Fibroblast of lung (primary cell): ENCODE measurements at places on chromosomes 4 and X. TPM values are rescaled to one million over a fixed set of nuclear protein-coding genes. Genes with fewer than 3 reads are reported as not detected.

TRPC3 gene
- polyA plus RNA-seq = 0.52 and 2.3 TPM in 2 replicates

KLHL4 gene
- polyA plus RNA-seq = 0.26 and 1.5 TPM in 2 replicates

NAP1L2 gene
- 0.87 and 0.93 TPM in 2 replicates for polyA plus RNA-seq

IGSF1 gene
- polyA plus RNA-seq = 0.03 TPM in 1 of 2 replicates, not detected in the other

HTR2C gene
- polyA plus RNA-seq = not detected in 2 replicates

GAB3 gene
- polyA plus RNA-seq = 2.8 and 2.9 TPM in 2 replicates

HTN1 gene
- polyA plus RNA-seq = not detected in 2 replicates

SYTL5 gene
- polyA plus RNA-seq = 0.27 and 0.54 TPM in 2 replicates

MAGEC3 gene
- not detected in 2 replicates for polyA plus RNA-seq

MAGEE1 gene
- polyA plus RNA-seq = 0.38 and 0.52 TPM in 2 replicates

ASB9 gene
- polyA plus RNA-seq = 0.08 TPM in 1 of 2 replicates, not detected in the other

OTUD5 gene
- polyA plus RNA-seq = 41.4 and 46.6 TPM in 2 replicates

CC2D2A gene
- polyA plus RNA-seq = 36.0 and 41.6 TPM in 2 replicates

ZNF718 gene
- polyA plus RNA-seq = 1.5 and 3.1 TPM in 2 replicates

ZNF280C gene
- polyA plus RNA-seq = 7.6 and 8.7 TPM in 2 replicates

FATE1 gene
- polyA plus RNA-seq = not detected in 2 replicates

SGCB gene
- polyA plus RNA-seq = 55.3 and 72.2 TPM in 2 replicates

EGF gene
- 0.07 and 0.59 TPM in 2 replicates for polyA plus RNA-seq

MAGEA10 gene
- not detected in 2 replicates for polyA plus RNA-seq

FAM184B gene
- not detected in 2 replicates for polyA plus RNA-seq

ABHD18 gene
- 3.0 and 4.2 TPM in 2 replicates for polyA plus RNA-seq

MAP3K15 gene
- polyA plus RNA-seq = 0.07 and 0.14 TPM in 2 replicates

GLRB gene
- polyA plus RNA-seq = 10.3 and 10.4 TPM in 2 replicates

MTMR8 gene
- polyA plus RNA-seq = 0.07 and 0.34 TPM in 2 replicates

XAGE1A gene
- polyA plus RNA-seq = not detected in 2 replicates

RAP1GDS1 gene
- 65.0 and 68.3 TPM in 2 replicates for polyA plus RNA-seq

AVPR2 gene
- not detected in 2 replicates for polyA plus RNA-seq

SLITRK4 gene
- 0.01 TPM in 2 replicates for polyA plus RNA-seq

MAGEA8 gene
- polyA plus RNA-seq = not detected in 2 replicates

ZFP92 gene
- polyA plus RNA-seq = 0.06 and 0.09 TPM in 2 replicates

DLG3 gene
- 20.6 and 21.0 TPM in 2 replicates for polyA plus RNA-seq
